Keratinocyte (primary cell): ENCODE measurements at places on chromosomes 3 and 15.

DNA sequence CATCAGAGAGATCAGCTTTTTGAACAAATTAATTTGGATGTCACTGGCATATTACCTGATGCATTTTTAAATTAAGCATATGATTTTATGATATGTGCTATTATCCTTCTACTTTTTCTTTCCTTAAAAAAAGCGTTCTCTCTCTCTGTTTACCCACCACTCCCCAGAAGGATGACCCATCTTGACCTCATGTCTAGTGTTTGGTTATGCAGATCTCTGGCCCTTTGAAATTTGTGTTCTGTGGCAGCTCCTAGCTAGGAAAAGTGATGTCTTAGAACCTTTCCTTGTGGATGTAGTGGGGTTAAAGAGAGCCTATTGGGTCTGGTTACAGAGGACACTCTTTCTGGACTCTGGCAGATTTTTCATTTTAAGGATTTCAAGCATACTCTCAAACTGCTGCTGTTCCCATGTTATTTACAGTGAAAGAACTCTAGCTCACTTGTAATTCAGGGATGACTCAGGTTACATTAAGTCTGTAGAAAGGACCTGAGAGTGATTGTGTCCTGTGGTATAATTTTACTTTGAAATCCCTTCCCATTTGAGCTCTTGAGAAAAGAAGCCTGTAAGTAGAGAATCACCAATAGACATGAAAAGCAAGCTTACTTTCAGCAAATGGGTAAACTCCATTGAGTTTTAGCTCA is 23.8 kb downstream of the ARHGEF26 start:
- no peak for DNase-seq

DNA sequence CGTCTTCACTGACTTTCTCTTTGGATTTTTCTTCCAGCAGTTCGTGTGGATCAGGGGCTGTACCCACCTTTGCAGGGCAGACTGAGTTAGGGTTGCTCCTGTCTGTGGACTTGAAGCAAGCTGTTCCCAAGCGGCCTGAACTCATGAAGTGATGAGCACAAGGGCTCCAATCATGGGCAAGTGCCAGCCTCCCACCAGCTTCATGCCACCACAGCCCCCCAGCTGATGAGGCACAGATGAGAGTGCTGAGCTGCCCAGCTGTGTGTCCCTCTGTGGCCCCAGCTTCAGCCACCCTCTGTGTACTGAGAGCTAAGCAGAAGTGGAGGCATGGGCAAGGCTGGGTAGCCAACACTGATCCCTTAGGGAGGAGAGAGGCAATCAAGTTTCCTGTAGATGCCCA is 3.3 kb upstream of the PLCB2 start:
- no peak for DNase-seq

- no peak for DNase-seq
Observed at GRCh38 chr15:76398317-76399104, 61.9 kb downstream of the ISL2 start.

DNA sequence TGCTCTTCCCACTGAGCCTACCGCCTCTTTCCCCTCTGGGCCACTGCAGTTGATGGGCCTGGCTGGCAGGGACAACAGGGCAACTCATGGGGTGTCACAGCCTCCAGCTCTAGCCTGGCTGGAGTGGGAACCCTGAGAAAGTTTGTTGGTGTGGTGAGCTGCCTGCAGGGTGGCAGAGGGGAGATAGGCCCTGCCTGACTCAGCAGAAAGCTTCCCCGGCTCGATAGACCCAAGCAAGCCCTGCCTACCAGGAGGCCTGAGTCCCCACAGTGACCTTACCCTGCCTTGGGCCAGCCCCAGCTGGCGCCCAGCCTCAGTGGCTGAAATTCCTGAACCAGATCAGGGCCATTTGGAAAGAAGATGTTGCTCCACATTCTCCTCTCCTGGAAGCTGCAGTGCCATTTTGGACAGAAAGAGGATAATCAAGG is 29.4 kb downstream of the ABTB1 start:
- no peak for DNase-seq

DNA sequence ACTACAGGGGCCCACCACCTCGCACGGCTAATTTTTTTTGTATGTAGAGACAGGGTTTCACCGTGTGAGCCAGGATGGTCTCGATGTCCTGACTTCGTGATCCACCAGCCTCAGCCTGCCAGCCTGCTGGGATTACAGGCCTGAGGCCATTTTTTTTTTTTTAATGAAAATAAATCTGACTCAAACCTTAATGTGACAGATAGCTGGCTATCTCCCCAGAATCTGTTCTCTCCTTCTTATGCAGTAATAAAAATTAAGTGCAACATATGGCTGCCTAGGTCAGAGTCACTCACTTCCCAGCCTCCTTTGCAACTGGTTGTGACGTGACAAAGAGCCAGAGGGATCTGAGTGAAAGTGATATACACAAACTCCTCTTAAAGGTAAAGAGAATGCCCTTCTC is 53.0 kb downstream of the ZNF148 start:
- no peak for DNase-seq

- DNase-seq = no peak
Observed at GRCh38 chr3:197465996-197466549, 89.7 kb downstream of the BDH1 start.

DNA sequence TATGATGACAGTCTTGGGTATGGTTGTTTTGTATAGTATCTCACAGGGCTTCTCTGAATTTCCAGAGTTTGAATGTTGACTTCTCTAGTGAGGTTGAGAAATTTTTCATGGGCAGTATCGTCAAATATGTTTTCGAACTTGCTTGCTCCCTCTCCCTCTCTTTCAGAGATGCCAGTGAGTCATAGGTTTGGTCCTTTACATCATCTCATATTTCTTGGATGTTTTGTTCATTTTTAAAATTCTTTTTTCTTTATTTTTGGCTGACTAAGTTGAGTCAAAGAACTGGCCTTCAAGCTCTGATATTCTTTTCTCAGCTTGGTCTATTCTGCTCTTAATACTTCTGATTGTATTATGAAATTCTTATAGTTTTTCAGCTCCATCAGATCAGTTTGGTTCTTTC is 282.3 kb upstream of the NECTIN3 start:
- no peak for DNase-seq

DNA sequence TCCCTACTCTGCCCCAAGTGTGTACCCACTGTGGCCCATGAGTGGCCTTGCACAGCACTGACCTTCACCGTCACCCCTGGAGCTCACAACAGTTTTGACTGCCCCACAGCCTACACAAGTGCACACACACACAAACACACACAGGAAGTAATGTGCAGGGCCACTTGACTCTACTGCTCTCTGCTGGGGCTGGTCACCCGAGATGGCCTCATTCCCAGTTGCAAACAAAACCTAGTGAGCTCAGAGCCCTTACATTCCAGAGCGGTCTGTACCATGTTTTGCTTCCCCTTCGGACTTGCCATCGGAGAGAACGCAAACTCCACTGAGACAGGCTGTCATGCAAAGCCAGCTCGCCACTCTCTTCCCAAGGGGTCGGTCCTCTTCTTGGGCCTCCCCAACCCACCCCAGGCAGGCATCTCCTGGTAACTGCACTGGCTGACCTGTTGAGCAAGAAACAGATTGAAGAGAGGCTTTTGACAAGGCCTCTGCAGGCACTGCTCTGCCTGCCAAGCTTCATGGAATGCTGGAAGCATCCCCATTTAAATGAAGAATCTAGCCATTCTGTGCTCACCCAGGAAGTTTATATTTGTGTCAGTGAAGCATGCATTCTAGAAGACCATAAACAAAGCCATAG is 232.0 kb upstream of the IGF1R start:
- no peak for DNase-seq

DNA sequence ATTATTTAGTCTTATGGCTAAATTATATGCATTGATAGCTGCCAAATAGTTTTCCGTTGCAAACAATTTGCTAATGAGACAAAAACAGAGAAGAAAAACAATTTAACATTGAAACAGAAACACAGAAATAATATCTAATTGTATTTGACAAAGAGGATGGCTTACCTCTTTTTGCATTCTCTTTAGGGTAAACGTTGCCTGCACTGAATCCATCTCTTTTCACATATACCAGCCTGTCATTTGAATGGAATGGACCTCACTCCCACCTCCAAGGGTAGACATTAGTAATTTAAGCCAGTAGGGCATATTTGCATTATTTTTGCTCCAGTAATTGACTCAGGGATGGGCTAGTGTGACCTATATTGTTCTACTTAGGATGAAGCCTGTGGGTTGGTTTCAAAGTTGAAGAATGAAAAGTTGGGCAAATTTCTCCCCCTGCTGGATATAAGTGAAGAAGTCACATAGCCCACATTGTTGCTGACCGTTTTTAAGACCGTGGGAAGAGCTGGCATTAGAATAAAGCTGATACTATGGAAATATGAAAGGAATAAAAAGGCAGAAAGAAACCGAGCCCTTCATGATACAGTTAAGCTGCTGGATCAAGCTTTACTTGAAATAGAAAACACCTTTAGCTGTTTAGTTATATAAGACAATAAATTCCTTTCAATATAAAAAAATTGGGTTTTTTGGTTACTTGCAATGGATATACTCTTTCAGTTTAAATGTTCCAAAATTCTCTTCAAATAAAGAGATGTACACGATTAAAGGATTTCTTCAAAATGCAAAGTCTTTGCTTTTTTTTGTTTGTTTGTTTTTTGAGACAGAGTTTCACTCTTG is 26.9 kb downstream of the PIERCE2 start:
- DNase-seq = no peak

GRCh38 chr15:99674279-99674678 is 59.0 kb downstream of the LYSMD4 start:
- no peak for DNase-seq

- DNase-seq = no peak
Observed at GRCh38 chr3:101185341-101185740, 135.0 kb downstream of the IMPG2 start.

GRCh38 chr15:50463423-50464358 is 39.5 kb downstream of the USP8 start:
- no peak for DNase-seq

DNA sequence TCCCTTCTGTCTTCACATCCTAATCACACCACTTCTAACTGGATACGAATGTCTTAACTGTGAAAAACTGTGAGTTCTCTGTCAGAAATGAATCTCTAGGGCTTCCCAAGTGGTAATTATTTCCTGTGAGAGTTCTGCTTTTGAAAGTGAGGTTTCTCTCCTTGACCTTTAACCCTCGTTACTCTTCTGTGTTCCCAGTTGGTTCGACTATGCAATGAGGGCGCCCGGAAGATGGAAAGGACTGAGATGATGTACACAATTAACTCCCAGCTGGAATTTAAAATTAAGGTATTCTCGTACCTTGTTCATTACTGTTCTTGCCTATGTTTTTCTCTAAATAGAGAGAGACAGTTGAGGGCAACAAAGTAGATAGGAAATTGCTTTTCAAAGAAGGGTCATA is 96.5 kb downstream of the ARHGEF26 start:
- DNase-seq = no peak

DNA sequence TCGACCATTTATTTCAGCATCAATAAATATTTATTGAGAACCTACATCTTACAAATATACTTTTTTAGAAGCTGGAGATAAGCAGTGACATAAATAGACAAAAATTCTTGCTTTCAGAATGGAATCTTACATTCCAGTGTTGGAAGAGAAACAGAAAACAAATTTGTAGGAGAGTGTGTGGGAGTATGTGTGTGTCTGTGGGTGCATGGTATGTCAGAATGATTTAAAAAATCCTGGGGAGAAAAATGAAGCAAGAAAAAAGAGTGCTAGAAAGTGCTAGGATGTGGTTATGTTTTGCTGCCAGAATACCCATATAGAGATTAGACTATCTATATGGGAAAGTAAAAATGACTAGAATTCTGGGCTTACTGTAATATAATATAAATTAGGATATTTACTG is 561.7 kb upstream of the SGO1 start:
- DNase-seq = no peak

DNA sequence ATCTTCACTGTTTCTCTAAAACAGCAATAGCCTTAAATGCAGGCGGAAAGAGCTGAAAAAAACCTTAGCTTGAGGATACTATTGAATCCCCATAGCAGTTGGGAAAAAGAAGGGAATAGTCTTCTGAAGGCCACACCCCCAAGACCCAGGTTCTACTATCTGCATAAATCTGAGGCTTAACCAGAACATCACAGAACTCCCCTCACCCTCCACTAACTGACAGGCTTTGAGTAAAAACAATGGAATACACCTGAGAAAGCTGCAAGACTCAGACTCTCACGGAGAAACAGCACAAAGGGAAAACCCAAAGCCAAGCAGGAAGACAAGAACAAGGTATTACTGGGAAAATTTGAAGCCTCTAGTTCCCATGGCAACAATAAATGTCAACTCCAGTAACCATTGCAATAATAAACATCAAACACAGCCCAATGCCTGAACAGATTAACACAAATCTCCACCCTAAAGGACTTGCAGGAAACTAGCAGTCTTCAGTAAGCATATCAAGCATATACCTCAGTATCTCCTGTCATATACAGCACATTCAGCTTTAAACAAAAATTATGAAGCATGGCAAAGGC is 56.4 kb downstream of the TMCC1 start:
- DNase-seq = no peak

DNA sequence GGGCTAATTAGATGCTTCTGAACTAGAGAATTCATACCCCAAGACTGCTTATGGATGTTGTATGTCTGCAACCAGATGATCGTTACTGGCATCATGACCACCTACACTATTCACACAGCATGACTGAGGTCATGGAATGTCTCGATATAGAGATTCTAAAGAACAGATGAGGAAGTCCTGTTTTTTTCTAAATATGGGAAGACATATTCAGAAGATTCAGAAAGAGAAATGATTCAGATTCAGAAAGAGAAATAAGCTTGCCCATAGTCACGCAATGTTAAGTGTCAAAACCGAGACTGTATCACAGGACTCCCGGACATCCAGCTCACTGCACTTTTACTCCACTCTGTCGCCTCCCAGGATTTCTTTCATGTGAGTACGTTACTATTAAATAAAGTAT is 136.2 kb downstream of the TPRG1 start:
- DNase-seq = no peak

DNA sequence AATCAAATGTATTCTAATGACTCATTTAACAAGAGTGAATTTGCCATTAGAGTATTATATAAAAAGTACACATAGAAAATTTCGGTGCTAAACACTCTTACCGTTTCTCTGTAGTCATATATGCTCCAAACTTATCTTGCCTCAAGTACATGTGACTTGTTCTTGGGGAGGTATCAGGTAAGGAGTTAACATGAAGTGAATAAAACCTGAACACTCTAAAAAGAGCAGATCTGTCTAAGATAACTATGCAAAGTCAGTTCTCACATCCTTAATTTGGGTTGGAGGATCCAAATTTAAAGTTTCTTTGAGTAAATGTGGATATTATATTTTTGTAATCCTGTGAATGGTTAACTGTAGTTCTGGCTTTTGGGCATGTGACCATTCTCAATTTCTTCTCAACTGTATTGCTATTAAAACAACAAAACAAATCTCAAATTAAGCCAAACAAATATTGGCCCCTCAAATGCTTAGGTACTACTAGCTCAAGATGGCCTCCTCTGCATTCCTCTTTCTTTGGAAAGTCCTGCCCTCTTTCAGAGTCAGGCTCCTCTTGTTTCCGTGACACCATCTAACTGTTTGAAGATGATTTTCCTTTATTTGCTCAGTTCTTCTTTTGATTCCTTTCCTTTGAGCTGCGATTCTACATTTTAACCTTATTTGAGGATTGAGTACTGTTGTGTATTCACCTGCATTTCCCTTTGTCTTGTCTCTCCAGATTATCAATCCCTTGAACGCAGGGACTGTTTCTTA is 4.2 kb downstream of the EDEM1 start:
- DNase-seq = no peak
